ENCODE measurements at places on chromosomes 3 and 15.

GRCh38 chr3:111032677-111033076, 38.9 kb upstream of the NECTIN3 start:
- DNase-seq, result no peak

GRCh38 chr3:38853011-38853410, 37.0 kb upstream of the SCN10A start:
- no peak for DNase-seq

DNA sequence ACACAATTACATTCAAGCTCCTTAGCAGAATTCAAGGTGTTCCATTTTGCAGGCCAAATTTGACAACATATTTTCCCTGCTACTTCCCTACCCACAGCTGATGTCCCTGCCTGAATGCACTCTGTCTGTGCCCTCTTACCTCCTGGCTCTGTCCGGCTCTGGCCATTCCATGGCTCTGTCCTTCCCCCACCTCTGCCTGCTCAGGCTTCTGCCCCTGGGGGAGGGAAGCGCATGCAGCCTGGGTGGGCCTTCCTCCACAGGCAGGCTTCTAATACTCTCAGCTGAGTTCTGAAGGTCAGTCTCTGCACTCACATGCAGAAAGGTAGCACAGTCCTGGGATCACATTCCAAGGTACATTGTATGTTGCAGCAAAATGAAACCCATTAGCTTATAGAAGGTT, 113.6 kb upstream of the CACNA2D3 start:
- no peak for DNase-seq

- DNase-seq, result no peak
These were observed 1.9 kb downstream of the AEN start for GRCh38 chr15:88623061-88623460.

DNA sequence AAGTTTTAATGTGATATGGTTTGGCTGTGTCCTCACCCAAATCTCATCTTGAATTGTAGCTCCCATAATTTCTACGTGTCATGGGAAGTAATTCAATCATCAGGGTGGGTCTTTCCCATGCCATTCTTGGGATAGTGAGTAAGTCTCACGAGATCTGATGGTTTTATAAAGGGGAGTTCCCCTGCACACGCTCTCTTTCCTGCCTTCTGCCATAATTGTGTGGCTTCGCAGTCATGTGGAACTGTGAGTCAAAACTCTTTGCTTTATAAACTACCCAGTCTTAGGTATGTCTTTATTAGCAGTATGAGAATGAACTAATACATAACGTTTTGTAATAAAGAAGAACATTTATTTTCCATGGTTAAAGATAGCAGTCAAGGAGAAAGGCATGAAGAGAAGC, 39.2 kb upstream of the GOLIM4 start:
- DNase-seq, result no peak

Measured in caudate nucleus (tissue), 63 donors.